Right cardiac atrium (tissue), 5 donors: ENCODE measurements at places on chromosomes 4 and X. TPM values are rescaled to one million over a fixed set of nuclear protein-coding genes. Genes with fewer than 3 reads are reported as not detected.

Gene AMBN
- not detected for total RNA-seq

Gene XAGE2
- not detected for total RNA-seq

Gene IL2RG
- total RNA-seq, result 1.0 TPM

Gene SPANXN4
- total RNA-seq, result not detected

Gene ATP6AP1
- total RNA-seq, result 74.0 TPM

Gene MAMLD1
- total RNA-seq, result 2.6 TPM

Gene DOCK11
- 8.5 TPM for total RNA-seq

Gene ENPEP
- total RNA-seq, result 6.8 TPM

Gene CABS1
- total RNA-seq, result not detected

Gene PLP2
- 83.0 TPM for total RNA-seq

Gene ESX1
- not detected for total RNA-seq

Gene MSN
- 120 TPM for total RNA-seq

Gene NPY2R
- total RNA-seq, result 0.12 TPM

Gene STATH
- not detected for total RNA-seq

Gene CACNA1F
- 0.20 TPM for total RNA-seq

Gene PRR27
- total RNA-seq, result not detected

Gene PPP2R2C
- 7.2 TPM for total RNA-seq

Gene PDLIM3
- total RNA-seq, result 271 TPM

Gene NKX6-1
- not detected for total RNA-seq

Gene TRIM75
- total RNA-seq, result not detected

Gene ITGB1BP2
- total RNA-seq, result 131 TPM

Gene PIM2
- 6.3 TPM for total RNA-seq

Gene ZDHHC15
- 2.4 TPM for total RNA-seq

Gene MAGEA12
- not detected for total RNA-seq

Gene TFDP3
- not detected for total RNA-seq

Gene ARMCX6
- 32.8 TPM for total RNA-seq

Gene NEUROG2
- total RNA-seq, result not detected

Gene CTAG2
- total RNA-seq, result not detected

Gene EDA
- 26.1 TPM for total RNA-seq

Gene STAP1
- total RNA-seq, result not detected

Gene C4orf50
- 0.03 TPM for total RNA-seq

Gene HSFX3
- not detected for total RNA-seq

Gene CENPVL3
- not detected for total RNA-seq

Gene KLKB1
- 0.56 TPM for total RNA-seq

Gene SPATA4
- 1.0 TPM for total RNA-seq

Gene USP9X
- 72.6 TPM for total RNA-seq

Gene SSX4
- total RNA-seq, result not detected

Gene POLA1
- 12.3 TPM for total RNA-seq

Gene PAGE3
- not detected for total RNA-seq

Gene CASK
- 16.8 TPM for total RNA-seq

Gene SLC34A2
- total RNA-seq, result not detected

Gene TIMP1
- total RNA-seq, result 254 TPM

Gene TBX22
- not detected for total RNA-seq
